ENCODE measurements at places on chromosomes 5 and 9.
A peak's percentile ranks its signal among the peaks of the same experiment; 100 is the strongest.

DNA sequence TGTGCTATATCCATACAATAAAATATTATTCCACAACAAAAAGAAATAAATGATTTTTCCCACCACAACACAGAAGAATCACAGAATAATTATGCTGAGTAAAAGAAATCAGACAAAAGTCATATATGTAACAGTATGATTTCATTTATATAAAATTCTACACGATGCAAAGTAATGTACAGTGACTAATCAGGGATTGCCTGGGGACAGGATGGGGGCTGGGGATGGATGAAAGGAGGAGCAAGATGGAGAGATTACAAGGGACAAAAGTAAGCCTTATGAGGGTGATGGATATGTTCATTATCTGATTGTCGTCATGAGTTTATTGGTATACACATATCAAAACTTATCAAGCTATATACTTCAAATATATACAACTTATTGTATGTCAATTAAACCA, 154.0 kb downstream of the FBN2 start:
- no peak for DNase-seq

DNA sequence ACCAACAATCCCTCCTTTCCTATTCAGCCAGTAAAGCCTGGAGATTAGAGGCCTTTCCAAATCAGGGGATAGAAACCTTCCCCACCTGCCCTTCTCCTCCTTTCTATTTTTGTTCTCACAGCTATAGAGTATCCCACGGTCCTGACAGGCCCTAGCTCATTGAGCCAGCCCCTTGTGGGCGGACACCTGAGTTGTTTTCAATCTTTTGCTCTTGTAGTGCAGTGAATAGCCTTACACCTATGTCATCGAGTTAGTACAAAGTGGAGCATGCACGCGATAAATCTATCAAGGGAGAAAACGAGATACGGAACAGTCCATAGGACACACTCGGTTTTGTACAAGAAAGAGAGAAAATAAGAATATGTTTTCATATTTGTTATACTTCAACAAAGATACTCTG, 77.2 kb downstream of the TSPAN17 start:
- DNase-seq = no peak

DNA sequence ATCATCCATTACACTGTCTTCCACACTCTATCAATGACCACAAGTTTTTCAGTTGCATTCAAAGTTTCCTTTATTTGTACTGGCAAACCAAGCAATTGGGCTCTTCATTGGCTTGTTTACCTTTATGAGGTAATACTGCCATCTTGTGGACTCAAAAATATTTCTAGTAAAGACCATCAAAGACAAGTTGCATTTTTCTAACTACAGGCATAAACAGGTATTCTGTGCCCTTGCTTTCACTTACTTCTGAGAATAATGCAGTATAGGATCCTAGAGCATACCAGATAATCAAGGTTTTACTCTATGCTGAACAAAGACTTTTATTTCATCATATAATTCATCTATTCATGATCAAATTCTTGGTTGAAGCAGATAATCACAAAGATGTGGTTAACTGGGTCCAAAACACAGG, 173.7 kb upstream of the POU5F2 start:
- peak; percentile 65 for DNase-seq

DNA sequence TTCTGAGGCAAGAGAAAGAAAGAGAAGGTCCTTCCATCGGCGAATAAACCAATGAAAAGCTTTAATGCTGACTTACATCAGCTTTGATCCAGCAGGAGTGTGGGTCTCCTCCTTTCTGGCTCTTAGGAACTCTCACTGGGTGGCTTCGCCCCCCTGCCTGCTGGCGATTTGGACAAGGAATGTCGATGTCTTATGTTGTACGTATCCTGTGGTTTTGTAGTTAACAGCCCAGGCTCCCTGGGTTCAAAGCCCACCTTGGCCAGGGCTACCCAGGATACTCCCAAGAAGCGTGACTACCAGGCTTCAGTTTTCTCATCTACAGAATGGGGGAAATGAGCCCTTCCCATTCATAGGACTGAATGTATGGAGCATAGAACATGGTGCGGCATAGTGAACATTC, 124.2 kb downstream of the ROR2 start:
- no peak for DNase-seq

DNA sequence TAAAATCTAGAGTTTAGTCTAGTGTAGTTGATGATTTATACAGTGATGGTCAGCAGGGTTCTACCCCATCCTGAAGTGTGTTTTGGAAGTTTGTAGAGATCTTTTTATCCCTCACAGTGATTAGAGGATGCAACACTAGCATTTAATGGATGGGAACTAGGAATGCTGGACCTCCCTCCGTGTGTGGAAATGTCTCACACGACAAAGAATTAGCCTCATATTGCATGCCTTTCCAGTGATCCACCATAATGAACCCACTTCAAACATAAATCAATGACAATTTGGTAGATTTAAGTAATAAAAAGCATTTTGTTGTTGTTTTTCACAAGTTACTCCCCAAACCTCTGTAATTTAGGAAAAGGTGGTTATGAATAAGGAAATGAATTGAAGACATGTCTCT, 82.5 kb upstream of the LMNB1 start:
- no peak for DNase-seq

DNA sequence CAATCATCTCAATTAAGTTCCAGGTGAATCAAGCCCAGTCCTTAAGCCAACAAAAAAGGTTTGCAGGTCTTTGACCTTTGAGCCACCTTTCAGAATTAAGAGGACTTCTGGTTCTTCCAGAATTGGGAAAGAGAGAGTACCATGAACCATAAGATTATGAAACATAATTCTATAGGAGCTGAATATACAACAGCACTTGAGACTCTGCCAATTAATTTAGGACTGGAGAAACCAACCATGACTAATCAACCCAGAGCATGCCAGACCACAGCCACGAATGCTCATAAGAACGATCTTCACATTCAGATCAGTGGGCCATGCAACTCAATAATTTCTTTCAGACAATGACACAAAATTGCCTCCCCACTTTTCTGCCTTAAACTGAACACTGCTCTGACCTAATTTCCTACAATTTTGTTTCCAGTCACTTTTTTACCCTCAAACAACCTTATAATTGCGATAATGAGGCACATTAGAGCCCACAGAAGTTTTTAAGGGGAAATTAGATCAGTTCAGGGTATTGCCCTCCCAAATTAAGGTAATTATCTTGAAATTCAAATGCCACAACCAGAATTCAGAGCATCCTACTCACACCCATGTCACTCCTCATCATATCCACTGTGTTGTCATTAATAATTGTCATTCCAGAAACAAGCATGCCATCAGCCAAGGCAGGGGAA, 213.4 kb downstream of the ATPSCKMT start:
- DNase-seq = no peak

GRCh38 chr5:31415009-31415923, 116.6 kb downstream of the DROSHA start:
- DNase-seq = no peak

DNA sequence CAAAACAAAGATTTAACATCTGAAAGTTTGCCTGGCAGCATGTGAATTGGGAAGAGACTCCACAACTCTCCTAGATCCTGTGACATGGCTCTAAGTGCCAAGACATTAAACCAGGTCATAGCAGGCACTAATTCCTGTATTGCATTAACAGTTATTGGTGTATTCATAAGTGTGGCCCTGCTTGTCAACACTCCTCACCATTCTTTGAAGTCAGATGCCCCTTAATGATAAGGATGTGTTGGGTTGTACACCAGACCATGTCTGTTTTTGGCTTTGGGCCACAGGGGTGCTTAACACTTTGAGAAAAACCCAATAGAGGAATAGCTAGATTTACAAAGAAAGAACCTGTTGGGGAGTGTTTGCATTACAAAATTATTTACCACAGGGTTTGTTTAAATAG, 43.4 kb upstream of the PDE8B start:
- DNase-seq = no peak

- no peak for DNase-seq
Measured at GRCh38 chr9:84151640-84152039, 171.0 kb downstream of the RMI1 start.

DNA sequence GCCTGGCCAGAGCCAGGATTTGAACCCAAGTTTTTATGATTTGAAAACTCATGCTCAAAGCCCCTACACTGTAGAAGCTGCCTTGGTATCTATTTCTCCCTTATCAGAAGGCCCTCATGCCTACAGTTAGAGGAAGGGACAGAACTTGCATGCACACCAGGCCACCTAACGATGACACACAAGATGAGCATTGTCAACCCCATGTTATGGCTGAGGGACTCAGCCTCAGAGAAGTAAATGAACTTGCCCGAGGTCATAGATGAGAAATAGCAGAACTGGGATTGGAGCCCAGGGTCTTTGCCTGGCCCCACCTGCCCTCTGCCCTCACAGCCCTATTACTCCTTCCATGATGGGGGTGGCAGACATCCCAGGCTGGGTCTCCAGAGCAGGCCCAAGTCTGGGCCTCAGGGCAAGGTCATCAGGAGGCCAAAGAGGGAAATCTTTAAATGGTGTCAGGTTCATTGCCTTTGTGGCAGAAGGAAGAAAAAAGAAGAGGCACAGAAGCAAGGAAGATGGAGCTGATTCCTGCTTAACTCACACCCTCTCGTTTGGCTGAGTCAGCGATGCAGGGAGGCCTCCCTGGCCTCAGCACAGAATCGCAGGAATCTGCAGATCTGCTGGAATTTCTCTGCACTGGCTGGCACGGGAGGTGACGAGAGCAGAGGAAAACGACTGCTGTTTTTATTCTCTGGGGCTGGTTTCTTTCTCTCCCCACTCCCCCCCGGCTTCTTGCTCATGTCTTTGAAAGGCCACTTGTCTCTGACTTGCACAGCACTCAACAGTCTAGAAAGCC, 20.6 kb upstream of the CRB2 start:
- DNase-seq = no peak

- DNase-seq = no peak
Measured at GRCh38 chr9:133098104-133098754, 22.8 kb downstream of the RALGDS start.

DNA sequence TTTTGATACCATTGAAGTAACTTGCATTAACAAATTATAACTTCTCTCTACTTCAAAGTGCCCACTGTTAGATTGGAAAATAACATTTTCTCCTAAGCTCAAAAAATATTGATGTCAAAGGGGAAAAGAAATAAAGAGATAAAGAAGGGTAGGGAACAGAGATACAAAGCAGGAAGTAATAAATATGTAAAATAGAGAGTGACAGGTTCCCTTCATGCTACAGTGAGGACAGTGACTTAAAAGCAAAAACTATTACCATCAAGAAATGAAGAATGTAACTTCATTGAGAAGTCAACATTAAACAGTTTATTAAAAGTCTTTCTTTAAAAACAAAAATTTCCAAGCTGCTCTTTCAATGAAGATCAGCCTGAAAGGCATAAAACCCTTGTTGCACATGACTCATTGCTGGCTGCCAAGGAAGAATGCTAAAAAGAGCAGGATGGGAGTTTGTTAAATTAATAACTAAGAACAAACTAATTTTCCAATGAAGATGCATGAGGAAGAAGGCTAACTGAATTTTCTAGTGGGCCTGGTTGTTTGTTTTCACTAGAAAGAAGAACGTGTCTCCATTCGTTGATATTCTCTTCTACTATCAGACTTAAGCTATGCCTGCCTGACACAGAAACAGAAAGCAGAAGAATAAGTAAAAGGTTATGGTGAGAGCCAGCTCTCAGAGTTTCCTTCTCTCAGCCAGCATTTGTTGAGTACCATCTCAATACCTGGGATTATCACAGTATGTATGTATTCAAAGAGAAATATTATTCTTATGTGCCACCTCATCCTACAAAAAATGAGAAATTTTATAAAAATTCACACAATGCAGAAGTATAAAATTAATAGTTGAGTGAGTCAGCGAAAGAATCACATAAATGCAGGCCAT, 197.8 kb upstream of the NREP start:
- DNase-seq = no peak

- no peak for DNase-seq
Measured at GRCh38 chr9:26939955-26940711, 6.9 kb downstream of the PLAA start.

- no peak for DNase-seq
Measured at GRCh38 chr5:55699041-55699688, 13.0 kb downstream of the SLC38A9 start.

DNA sequence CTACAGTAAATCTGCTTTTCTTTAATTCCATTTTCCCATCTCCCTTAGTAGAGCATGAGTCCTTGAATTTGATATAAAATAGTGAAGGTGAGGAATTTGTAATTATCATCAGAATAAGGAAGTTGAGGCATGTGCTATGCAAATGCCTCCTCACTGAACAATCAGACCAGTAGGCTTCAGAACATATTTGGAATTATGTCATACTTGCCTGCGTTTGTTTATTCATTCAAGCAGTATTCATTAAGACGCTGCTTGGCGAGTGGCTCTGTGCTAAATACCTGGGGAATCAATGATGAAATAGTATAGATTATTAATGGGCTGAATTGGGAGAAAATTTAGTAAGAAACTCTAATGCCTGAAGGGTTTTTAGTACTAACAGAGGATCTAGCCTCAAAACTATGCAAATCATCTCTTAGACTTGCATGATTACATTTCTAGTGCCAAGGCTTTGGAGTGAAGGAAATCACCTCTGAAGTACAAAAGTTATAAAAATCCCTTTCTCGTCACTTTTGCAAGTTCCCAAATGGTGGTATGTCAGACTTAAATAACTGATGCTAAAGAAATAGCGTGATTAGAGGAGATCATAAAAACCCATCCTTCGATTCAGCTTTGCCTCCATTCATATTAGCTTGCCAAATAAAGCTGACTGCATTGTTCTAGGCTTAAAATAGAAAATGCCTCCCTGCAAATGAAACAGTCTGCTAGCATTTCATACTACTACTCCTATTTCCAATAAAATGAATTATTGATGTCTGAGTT, 141.7 kb downstream of the PCSK5 start:
- no peak for DNase-seq

DNA sequence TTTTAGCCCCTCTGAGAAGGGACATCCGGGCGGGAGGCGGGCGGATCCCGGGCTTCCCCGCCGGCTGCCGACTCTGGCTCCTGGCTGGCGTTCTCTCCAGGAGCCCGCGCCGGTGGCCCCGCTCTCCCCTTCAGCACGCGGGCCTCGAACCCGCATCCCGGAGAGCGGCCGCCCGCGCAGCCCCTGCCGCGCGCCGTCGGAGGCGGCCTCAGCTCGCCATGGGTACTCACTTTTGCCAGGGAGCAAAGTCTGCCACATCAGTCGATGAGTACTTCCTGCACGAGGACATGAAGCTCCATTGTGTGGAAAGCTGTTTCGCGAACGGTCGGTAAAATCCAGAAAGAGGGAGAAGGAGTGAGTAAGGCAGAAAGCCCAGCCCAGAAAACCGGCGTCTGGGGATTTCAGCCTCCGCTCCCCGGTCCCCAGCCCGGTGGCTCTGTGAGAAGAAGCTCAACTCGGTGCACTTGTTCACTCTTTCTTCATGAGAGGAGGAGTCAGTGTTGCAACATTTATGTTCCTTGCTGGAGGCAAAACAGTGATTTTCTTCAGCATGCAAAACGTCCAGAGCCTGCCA, at the start of gene PRLR:
Gene PRLR (minus strand): TSS at position 450 of the 574 bp plus-strand sequence. CDS start 140,867 bp downstream, outside the sequence.
- DNase-seq = peak; percentile 10

DNA sequence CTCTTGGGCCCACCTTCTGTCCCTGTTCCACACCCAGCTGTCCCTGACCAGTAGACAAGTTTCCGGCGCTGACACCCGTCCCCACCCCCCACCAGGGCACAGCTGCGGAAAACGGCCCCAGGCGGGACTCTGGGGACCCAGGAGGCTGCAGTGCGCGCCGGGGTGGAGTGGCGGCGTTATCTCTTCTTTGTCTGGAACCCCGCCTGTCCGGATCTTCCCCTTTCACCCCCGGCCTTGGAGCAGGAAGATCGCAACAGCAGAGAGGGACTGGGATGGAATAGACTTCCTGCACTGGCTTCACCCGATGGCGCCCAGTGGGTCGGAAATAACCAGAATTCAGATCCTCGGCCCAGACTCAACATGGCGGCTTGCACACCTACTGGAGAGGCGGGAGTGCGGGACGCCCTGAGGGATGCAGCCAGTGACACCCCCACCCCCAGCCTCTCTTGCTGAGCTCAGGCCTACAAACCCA, 4.7 kb downstream of the PAX5 start:
- DNase-seq = no peak

- DNase-seq = no peak
Measured at GRCh38 chr5:52181403-52181802, 606.3 kb upstream of the ITGA1 start.
